IPS DF 6.9 (cell line): ENCODE measurements at places on chromosomes 16 and 17.
A peak's percentile ranks its signal among the peaks of the same experiment; 100 is the strongest.

GRCh38 chr17:65171752-65172151, 34.6 kb downstream of the RGS9 start:
- no peaks in the 10 kb centered on the region for H3K27me3 ChIP-seq
- H3K36me3 ChIP-seq, result no peaks in the 10 kb centered on the region
- DNase-seq, result no peak
- H3K4me3 ChIP-seq, result no peak overlapping the region
- H3K4me1 ChIP-seq, result no peaks in the 10 kb centered on the region

DNA sequence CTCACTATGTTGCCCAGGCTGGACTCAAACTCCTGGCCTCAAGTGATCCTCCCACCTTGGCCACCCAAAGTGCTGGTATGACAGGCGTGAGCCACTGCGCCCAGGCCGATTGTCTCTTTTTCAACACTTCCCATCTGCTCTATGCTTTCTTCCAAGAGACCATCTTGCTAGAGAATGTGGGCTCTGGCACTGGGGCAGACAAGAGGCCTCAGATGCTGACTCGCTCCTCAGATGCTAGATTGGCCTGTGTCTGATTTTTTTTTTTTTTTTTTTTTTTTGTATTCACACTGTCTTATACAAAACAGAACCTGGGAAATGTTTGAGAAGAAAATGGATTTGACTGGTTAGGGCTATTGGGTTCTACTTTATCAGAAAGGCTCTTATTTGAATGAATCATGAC, 58.2 kb downstream of the CYB5D2 start:
- H3K27me3 ChIP-seq, result no peaks in the 10 kb centered on the region
- H3K4me3 ChIP-seq, result no peak overlapping the region
- no peak overlapping the region for H3K27ac ChIP-seq
- H3K4me1 ChIP-seq, result no peaks in the 10 kb centered on the region

- H3K36me3 ChIP-seq, result no peaks in the 10 kb centered on the region
- no peaks in the 10 kb centered on the region for H3K4me1 ChIP-seq
- no peak overlapping the region for H3K4me3 ChIP-seq
- DNase-seq, result no peak
- H3K27ac ChIP-seq, result no peak overlapping the region
Measured at GRCh38 chr17:40846515-40847144, 20.4 kb downstream of the KRT12 start.

- H3K27me3 ChIP-seq, result no peaks in the 10 kb centered on the region
- no peak overlapping the region for H3K27ac ChIP-seq
- DNase-seq, result no peak
- no peak overlapping the region for H3K4me3 ChIP-seq
- no peaks in the 10 kb centered on the region for H3K36me3 ChIP-seq
- H3K4me1 ChIP-seq, result 0 out of 2 replicates have a peak, but pooled peaks cover 2% of the 10 kb centered on the region
Measured at GRCh38 chr16:9260666-9261065, 169.2 kb downstream of the HAPSTR1 start.

DNA sequence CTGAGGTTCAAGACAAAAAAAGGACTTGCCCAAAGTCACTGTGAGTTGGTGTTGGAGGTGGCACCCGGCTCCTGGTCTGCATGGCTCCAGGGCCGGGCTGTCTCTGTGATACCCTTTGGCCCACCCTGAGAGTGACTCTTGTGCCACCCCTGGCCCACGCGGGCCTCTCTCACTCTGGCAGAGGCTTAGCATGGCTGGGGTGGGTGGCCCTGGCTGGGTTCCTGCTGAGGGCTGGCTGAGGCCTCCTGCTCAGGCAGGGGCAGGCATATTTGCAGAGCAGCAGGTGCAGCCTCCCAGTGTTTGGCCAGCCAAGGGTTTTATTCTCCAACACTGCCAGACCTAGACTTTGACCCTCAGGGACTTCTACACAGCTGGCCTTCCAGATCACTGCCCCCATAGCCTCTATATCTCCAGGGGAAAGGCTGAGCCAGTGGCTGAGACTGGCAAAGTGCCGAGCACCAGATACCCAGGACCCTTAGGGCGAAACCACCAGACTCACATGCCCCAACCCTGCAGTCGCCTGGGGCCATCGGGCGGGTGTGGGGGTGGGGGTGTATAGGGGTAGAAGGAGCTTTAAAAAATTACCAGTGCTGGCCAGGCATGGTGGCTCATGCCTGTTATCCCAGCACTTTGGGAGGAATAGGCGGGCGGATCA, 21.5 kb upstream of the ADGRG1 start:
- no peak overlapping the region for H3K27ac ChIP-seq
- no peaks in the 10 kb centered on the region for H3K27me3 ChIP-seq
- no peak overlapping the region for H3K4me3 ChIP-seq
- no peak for DNase-seq
- H3K36me3 ChIP-seq, result no peaks in the 10 kb centered on the region
- H3K4me1 ChIP-seq, result no peaks in the 10 kb centered on the region

- no peak overlapping the region for H3K27ac ChIP-seq
- H3K36me3 ChIP-seq, result no peaks in the 10 kb centered on the region
- H3K27me3 ChIP-seq, result no peaks in the 10 kb centered on the region
- H3K4me1 ChIP-seq, result peaks cover 4% of the 10 kb centered on the region; the same call in 1 of the 2 replicates
- no peak for DNase-seq
Measured at GRCh38 chr16:14070555-14070876, 603 bp upstream of the MRTFB start.

DNA sequence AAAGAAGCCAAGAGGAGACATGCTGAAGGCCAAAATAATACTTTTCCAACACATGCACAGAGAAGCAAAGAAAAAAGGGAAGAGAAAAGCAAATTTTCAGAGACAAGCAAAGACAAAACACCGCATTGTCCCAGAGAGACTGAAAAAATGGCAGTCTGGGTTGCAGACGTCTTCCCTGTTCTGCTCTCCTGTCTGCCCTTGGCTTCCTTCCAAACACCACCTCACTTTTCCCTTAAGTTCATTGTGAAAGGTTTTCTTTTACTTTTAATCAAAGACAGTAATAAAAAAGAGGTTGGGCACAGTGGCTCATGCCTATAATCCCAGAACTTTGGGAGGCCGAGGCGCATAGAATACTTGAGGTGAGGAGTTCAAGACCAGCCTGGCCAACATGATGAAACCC, 21.2 kb upstream of the VAT1L start:
- no peaks in the 10 kb centered on the region for H3K36me3 ChIP-seq
- H3K27ac ChIP-seq, result no peak overlapping the region
- no peak overlapping the region for H3K4me3 ChIP-seq
- H3K27me3 ChIP-seq, result no peaks in the 10 kb centered on the region
- H3K4me1 ChIP-seq, result no peaks in the 10 kb centered on the region

DNA sequence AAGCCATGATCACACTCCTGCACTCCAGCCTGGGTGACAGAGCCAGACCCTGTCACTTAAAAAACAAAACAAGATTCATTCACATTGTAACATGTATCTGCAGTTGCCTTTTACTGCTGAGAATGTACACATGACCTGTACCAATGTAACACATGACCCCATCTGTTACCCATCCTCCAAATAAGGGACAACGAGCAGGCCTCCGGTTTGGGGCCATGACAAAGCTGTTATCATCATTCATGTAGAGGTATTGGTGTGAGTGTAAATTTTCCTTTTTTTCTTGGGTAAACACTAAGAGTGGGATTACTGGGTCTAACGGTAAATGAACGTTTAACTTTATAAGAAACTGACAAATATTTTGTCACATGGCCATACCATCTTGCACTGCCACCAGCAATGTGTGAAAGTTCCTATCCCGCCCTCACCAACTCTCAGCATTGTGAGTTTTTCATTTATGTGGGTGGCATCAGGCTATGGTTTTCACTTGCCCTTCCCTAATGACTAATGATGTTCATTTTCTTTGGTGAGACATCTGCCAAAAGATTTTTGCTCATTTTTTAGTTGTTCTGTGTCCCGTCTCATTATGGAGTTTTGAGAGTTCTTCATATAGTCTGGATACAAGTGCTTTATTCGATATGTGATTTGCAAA, 145.5 kb downstream of the C16orf78 start:
- H3K27ac ChIP-seq, result no peak overlapping the region
- H3K4me1 ChIP-seq, result no peaks in the 10 kb centered on the region; the same call in 1 of the 2 replicates
- H3K27me3 ChIP-seq, result no peaks in the 10 kb centered on the region
- H3K4me3 ChIP-seq, result no peak overlapping the region

DNA sequence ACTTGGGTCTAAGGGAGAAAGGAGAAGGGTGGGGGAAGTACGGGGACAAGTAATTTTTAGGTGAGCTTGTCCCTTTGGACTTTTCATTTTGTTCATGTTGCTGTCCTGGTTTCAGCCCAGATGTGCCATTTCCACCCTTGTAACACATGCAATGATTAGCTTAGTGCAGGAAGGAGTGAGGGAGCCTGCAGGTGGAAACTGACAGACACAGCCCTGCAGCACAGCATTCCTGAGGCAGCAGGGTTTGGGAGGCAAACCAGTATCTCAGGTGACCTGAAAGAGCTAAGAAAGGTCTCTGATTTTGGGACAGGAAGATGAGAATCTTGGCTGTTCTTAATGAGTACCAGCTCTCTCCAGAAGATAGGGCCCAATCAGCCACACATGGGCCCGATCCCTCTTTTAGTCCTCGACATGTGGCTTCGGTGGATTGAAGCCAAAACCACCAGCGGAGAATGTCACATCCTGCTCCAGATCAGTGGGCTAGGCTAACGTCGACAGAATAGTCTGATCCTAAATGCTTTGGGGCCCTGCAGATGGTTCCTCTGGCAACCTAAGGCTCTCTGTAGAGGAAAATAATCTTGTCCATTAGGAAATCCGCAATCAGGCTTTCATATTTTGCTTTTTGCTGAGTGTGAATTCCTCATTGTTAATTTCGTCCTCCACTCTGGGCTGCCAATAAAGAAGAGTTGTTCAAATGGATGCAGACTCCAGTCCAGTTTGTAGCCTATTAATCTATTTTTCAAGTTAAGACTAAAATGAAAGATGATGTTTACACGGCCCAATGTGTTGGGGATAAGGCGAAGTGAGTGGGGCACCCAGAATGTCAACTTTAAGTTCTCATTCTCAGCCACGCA, 3.8 kb upstream of the RNF157 start:
- H3K36me3 ChIP-seq, result no peaks in the 10 kb centered on the region; the same call in 1 of the 2 replicates
- H3K27me3 ChIP-seq, result peaks cover 5% of the 10 kb centered on the region; the same call in 1 of the 2 replicates
- H3K4me1 ChIP-seq, result no peaks in the 10 kb centered on the region; the same call in 1 of the 2 replicates
- H3K27ac ChIP-seq, result no peak overlapping the region
- no peak overlapping the region for H3K4me3 ChIP-seq

- H3K36me3 ChIP-seq, result no peaks in the 10 kb centered on the region
- DNase-seq, result no peak
- H3K27me3 ChIP-seq, result no peaks in the 10 kb centered on the region
- no peaks in the 10 kb centered on the region; the same call in 1 of the 2 replicates for H3K4me1 ChIP-seq
Measured at GRCh38 chr17:48770954-48771353, 42.4 kb upstream of the HOXB13 start.

GRCh38 chr17:35715416-35715815, 16.0 kb upstream of the RASL10B start:
- H3K4me1 ChIP-seq, result no peaks in the 10 kb centered on the region
- 0 out of 2 replicates have a peak, but pooled peaks cover 2% of the 10 kb centered on the region for H3K36me3 ChIP-seq
- no peak overlapping the region for H3K4me3 ChIP-seq
- DNase-seq, result no peak
- H3K27ac ChIP-seq, result no peak overlapping the region
- no peaks in the 10 kb centered on the region for H3K27me3 ChIP-seq

GRCh38 chr17:12046786-12047185, 26.1 kb downstream of the MAP2K4 start:
- peak; percentile 11 for DNase-seq
- no peak overlapping the region for H3K4me3 ChIP-seq
- H3K27me3 ChIP-seq, result no peaks in the 10 kb centered on the region
